ENCODE measurements at places on chromosomes 6 and 20. TPM values are rescaled to one million over a fixed set of nuclear protein-coding genes. Genes with fewer than 3 reads are reported as not detected.

DNA sequence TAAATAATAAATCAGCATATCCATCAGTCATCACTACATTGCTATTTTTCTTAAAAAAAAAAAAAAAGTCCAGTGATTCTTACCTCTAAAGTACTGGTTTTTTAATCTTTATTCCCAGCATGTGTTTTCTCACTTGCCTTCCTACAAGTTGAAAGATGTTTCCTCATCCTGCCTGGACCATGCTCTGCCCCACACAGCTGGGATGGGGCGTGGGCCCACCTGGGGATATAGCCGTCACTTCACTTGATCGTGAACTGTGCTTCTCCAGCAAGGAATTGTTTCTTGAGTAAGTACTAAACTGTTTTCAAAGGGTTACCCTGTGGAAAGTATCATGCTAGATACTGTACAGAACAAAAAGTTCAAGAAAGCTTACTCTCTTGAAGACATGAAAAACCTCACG is 212.6 kb upstream of the HTR1E start:
- H3K4me3 ChIP-seq, result no peak overlapping the region
- no peaks in the 10 kb centered on the region for H3K36me3 ChIP-seq
- DNase-seq, result no peak
- H3K27me3 ChIP-seq, result no peaks in the 10 kb centered on the region

GRCh38 chr6:163837691-163838431 is 423.3 kb downstream of the QKI start:
- H3K4me1 ChIP-seq, result no peaks in the 10 kb centered on the region
- no peaks in the 10 kb centered on the region for H3K27me3 ChIP-seq
- DNase-seq, result no peak
- no peak overlapping the region for H3K4me3 ChIP-seq

GRCh38 chr6:189676-190075 is 102.6 kb upstream of the DUSP22 start:
- DNase-seq, result no peak
- H3K36me3 ChIP-seq, result no peaks in the 10 kb centered on the region
- H3K27ac ChIP-seq, result no peak overlapping the region
- no peak overlapping the region for H3K4me3 ChIP-seq

DNA sequence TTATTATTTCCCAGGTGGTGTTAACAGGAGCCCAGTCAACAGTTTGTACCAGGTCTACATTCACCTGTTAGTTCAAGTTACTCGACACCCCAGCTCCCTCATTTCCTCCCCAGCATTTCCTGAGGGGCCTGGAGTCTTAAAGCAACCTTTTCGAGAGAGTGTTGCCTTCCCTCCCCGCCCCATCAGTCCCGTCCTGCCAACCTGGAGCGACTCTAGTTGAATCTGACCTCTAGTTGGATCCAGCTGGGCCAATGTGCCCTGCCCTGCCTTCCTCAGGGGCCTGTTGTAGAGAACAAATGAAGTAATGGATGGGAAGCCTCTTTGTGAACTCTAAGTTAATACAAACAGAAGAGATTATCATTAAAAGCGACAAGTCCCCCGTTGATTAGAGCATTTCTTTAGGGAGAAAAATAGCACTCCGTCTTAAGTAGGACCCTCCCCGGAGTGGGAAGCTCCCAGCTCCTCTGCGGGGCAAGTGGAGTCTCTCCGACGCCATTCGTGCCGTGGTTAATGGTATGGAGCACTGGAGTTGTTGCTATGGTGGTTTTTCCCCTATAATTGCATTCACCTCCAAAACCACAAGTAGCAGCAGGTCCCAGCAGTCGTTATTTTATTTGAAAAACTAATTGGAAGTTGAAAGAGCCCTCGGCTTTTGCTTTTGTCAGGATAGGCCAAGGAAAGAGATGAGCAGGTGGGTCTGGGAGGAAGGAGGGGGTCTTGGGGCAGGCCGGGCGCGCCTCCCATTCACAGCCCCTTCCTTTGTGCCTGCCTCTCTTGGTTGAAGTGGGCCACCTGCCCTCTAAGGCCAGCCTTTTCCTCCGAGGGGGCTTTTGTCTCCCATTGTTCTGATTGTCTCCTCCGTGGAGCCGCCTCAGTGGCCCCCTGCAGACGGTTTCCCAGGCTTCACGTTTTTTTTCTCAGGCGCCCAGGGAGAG is 16.1 kb downstream of the GHRH start:
- no peaks in the 10 kb centered on the region for H3K27me3 ChIP-seq
- H3K36me3 ChIP-seq, result peaks cover 34% of the 10 kb centered on the region
- H3K4me3 ChIP-seq, result no peak overlapping the region
- H3K4me1 ChIP-seq, result peaks cover 8% of the 10 kb centered on the region
- H3K27ac ChIP-seq, result no peak overlapping the region

- H3K4me1 ChIP-seq, result peaks cover 3% of the 10 kb centered on the region
- H3K4me3 ChIP-seq, result no peak overlapping the region
- DNase-seq, result no peak
- no peaks in the 10 kb centered on the region for H3K36me3 ChIP-seq
- H3K27me3 ChIP-seq, result no peaks in the 10 kb centered on the region
Measured at GRCh38 chr6:170005665-170006064, 254.2 kb downstream of the ERMARD start.

Gene RCAN2
- polyA plus RNA-seq, result 85.4 TPM

Gene SLC17A3
- not detected for polyA plus RNA-seq

Gene PAX1
- not detected for polyA plus RNA-seq
